MG63 (cell line): ENCODE measurements at places on chromosomes 11 and 22. TPM values are rescaled to one million over a fixed set of nuclear protein-coding genes. Genes with fewer than 3 reads are reported as not detected.
A peak's percentile ranks its signal among the peaks of the same experiment; 100 is the strongest.

DNA sequence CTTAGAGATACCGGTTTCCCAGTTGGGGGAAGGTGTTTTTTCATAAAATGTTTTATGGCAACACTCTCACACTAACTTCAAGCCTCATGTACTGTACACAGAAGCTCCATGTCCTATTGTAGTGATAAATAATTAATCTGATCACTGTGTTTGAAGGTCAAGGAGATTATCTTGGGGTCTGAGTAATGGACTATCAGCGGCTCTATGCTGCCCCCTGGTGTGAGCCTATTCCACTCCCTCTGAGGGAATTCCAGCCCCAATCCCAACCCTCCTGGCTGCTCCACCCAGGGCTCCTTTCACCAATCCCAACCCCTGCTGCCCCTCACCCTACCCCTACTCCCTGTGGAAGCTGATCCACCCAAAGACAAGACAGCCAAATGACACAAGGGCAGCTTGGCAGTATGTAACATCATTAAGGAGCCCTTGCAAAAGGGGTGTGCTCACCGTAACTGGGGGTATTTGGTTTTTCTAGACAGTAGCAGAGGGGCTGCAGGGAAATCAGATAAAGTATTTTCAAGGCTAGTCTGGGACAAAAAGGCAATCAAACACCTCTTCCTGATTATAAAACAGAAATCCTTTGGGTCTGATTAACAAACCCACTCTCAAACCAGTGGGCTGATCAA, 22.3 kb downstream of the HPS4 start:
- DNase-seq = peak; percentile 58

- no peak for DNase-seq
These were observed 11.4 kb downstream of the STIM1 start for GRCh38 chr11:3866836-3867208.

DNA sequence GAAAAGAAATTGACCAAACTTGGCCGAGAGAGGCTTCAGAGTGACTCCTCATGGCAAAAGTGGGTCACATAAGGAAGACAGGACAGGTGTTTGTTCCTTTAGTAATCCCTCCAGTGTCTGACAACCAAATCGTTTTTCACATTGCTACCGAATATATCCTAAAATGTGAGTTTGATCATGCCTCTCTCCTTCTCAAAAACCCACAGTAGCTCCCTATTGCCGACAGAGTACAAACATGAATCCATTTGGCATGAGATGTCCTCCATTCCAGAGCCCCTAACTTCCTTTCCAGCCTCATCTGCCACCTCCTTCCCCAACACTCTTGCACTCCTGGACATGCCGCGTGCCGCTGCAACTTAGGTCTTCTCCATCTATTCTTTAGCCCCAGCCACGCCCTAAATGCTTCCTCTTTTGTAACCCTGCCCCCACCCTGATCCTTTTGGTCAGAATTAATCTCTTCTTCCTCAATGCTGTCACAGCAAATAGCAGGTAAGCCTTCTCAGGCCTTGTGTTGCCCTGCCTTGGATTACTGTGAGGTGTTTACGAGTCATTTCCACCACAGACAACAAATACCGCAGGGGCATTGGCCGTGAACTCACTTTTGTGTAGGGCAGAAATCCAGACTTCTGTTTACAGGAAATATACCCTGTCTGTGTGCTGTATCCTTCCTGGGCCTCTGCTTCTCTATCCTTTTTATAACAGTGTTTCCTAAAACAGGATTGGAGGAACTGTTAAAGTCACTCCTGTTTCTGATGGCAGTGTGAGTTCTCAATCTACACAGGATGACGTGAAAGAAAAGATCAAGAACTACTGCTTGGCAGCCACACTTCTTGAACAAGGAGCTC, 66.0 kb upstream of the FTH1 start:
- peak; percentile 73 for DNase-seq

GRCh38 chr22:45758603-45759002, 87.0 kb downstream of the ATXN10 start:
- no peak for DNase-seq

- DNase-seq = no peak
These were observed 96.3 kb upstream of the ZBED5 start for GRCh38 chr11:10954184-10954583.

DNA sequence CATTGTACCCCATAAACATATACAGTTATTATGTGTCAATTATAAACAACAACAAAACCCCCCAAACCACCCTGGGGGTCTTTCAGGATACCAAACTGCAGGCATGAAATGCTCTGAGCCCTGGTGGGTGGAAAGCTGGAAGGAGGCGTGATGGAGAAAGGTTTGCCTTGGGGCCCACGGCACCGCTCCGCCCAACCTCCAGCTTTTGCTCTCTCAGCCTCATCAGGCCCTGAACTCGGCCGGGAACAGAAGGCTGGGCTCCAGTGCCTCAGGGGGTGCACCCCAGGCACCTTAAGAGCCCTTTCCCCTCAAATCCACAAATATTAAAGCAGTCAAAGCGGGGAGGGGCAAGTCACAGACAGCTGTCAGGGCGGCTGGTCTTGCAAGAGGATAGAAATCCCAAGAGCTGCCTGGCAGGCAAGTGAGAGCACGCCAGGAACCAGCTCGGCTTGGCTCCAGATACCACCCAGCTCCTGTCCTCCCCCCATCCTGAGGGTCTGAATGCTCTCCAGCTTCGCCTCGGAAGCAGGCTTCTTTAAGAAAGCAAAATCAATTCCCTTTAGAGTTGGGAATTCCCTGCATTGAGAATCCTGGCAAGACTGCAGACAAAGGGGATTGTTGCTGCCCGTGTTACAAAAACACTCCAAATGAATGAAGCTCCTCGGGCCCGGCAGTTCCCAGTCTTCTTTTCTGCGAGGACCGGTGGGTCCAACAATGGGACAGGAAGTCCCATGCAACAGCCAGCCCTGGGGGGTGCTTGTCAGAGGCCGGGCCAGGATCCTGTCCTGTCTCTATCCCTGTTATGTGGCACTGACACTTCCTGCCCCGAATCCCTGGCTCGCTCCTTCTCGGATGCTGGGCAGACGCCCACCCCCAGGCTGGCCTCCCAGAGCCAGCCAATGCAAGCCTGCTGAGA, 80.8 kb downstream of the NAT10 start:
- DNase-seq = no peak

DNA sequence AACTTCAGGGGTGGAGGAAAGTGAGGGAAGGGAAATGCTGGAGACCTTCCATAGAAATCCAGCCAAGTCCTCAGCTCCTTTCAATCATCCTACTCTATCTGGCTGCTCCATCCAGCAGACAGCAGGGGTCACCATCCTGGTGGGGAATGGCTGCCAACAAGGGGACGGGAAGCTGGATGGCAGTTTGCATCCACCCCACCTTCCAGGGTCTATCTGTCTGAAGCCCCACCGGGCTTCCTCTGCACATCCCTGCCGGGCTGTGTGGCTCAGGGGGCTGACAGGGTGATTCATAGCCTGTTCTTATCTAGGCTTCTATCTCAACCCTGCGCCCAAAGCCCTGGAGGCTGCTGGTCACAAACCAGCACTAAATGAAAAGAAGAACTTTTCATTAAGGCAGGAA, 1.1 kb downstream of the SYTL2 start:
- DNase-seq = peak; percentile 17

DNA sequence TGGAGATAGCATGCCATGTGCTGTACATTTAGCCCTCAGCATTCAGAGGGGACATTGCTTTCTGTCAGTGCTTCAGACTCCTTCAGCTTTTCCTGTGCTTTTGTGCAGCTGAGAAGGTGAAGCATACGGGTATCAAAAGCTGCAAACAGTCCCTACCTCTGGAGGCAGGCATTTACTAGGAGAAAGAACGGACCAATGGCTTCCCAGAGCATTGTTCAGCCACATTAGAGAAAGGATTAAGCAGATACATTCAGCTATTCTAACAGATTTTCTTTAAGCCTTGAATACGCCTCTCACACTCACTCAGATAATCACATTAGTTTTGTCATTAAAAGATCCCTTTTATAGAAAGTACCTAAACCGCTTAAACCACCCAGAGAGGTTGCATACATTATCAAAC, 80.7 kb upstream of the FAM181B start:
- DNase-seq = no peak

DNA sequence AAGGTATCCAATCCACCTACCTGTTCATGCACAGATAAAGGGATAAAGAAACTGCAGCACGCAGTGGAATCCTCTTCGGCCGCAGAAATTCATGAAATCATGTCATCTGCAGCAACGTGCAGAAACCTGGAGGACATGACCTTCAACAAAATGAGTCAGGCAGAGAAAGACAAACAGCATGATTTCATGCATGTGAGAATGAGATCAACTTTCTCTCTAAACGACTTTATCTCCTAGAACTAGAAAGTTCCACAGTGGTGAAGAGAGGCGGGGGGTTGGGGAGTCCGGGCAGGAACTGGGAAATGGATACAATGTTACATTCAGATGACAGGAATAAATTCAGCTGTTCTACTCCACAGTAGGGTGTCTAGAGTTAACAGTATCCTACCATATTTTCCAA, 9.9 kb downstream of the RGL4 start:
- no peak for DNase-seq

DNA sequence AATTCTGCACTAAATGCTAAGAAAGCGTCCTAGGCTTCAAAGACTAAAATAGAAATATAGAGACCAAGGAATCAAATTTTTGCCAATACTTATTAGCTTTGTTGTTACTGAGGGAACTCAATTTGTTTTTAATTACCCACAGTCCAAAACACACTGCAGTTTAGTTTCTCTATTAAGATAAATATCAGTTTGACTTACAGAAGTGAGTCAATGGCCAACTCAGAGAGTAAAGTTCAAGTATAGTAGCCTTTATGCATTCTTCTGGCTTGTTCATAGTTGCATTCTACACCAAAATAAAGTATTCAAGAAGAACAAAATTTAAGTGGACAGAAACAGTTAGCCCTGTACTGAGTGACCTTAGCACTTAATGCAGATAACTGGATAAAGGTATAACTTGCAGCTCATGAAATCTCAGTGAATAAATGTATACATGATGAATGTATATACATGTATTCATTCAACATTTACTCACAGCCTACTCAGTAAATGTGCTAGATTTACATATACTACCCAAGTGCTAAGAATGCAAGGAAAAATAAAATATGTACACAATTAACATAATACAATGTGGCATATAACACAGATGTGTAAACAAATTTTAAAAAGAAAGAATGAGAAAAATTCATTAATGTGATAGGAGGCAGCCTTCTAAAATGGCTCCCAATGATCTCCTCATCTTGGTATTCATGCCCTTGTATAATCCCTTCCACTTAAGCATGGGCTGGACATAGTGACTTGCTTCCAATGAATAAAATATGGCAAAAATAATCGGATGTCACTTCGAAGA, 9.7 kb upstream of the RNF141 start:
- no peak for DNase-seq

- no peak for DNase-seq
These were observed at the start of gene SLC16A8 for GRCh38 chr22:38083931-38084631. TSS of gene SLC16A8 (minus strand) at chr22:38084184. CDS start at chr22:38082873, 1,311 bp downstream.

- peak; percentile 15 for DNase-seq
These were observed 101.3 kb upstream of the DBX1 start for GRCh38 chr11:20261526-20261925.

GRCh38 chr22:38012604-38013072, 28.3 kb upstream of the SOX10 start:
- DNase-seq = no peak

GRCh38 chr11:37907436-37908218, 1309.6 kb upstream of the RAG2 start:
- peak; percentile 21 for DNase-seq

DNA sequence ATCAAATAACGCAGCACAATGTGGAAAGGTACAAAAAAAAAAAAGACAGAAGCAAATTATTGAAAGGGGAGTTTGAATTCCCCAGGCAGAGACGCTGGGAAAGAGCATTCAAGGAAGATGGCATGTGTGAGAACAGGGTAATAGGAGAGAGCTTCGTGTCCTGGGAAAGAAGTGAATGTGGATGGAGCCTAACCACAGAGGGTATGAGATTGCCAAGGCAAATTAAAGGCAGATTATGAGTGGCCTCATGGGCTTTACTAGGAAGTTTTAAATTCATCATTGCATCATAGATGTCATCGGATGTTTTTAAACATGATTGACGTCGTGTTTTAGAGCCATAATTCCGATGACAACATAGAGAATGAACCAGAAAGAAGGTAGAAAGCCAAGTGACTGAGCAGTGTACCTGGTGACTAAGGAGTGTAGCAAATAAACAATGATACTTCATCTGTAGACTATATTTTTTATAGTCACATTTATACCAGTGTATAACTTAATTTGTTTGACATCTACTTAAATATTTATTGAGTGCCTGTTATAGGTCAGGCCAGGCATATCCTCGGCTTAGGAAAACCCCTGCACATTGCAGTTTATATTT, 151.4 kb downstream of the MSANTD4 start:
- no peak for DNase-seq

DNA sequence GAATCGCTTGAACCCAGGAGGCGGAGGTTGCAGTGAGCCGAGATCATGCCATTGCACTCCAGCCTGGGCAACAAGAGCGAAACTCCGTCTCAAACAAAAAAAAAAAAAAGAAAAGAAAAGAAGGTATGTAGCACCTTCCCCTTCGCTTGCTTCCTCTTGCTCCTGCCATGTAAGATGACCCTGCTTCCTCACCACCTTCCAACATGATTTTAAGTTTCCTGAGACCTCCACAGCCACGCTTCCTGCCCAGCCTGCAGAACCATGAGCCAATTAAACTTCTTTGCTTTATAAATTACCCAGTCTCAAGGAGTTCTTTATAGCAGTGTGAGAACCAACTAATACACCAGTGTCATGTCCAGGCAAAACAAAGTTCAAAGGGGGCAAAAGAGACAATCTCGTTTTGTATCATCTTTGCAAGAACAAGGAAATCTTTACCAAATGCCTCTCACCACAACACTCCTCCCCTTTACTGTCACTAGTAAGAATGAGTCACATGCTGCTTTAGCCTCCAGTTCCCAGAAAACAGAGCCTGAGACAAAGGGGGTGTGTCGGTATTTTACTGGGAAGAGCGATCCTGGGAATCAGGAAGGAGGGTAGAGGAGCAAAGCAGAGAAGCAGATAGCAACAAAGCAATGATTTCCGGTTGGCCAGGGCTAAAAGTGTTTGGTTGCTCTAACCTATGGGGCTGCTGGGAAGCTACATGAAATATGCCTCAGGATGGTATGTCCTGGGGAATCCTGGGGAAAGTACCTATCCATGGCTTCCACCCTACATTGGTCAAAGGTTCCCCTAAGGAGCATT, 10.5 kb upstream of the MCHR1 start:
- DNase-seq = no peak

GRCh38 chr11:95084509-95084908, 5.1 kb upstream of the ENDOD1 start:
- DNase-seq = peak; percentile 45

DNA sequence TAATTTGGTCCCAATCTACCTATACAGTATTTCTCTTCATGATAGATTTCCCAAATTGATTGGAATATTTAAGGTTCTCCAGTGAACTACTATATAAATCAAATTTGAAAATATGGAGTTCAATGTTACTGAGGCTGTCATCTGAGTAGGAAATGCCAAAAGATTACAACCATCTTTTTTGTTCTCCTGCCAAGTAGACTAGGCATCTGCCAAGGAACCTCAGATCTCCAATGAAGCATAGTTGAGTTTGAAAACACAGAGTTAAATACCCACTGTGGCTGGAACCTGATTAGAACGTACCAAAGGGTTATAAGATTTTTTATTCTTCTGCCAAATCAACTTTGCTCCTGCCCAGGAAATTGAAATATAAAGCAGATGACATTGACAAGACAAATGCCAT, 330.9 kb downstream of the CNTN5 start:
- DNase-seq = peak; percentile 25

Gene DENND5A
- total RNA-seq = 58.5 and 58.7 TPM in 2 replicates

Gene YDJC
- 70.3 and 78.4 TPM in 2 replicates for total RNA-seq

Gene OR56A1
- not detected in 2 replicates for total RNA-seq

Gene ENTHD1
- total RNA-seq = not detected in 2 replicates

Gene UPK2
- total RNA-seq = not detected in 2 replicates

Gene GRIK4
- not detected in 2 replicates for total RNA-seq

Gene MIF
- total RNA-seq = 527 and 1,011 TPM in 2 replicates

Gene CCDC116
- total RNA-seq = not detected in 2 replicates

Gene SLC35F2
- 38.4 and 42.9 TPM in 2 replicates for total RNA-seq

Gene OSBP2
- 2.4 and 9.3 TPM in 2 replicates for total RNA-seq

Gene OR56A5
- total RNA-seq = not detected in 2 replicates
